ENCODE measurements at places on chromosomes 6 and 20.

DNA sequence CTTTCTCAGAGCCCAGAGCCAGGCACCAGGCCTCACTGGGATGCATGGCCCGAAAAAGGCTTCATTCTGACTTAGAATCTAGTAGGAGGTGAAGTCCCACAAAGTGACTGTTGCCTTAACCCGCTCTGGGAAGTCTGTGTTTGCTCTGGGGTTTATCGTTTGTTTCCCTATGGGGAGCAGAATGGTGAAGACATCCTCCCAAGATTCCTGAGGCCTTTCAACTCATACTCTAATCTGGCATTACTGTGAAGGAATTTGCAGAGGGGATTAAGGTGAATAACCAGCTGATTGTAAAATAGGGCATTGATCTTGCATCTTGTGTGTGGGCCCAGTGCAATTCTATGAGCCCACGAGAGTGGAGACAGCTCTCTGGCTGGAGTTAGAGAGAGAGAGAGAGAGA is 67.8 kb downstream of the CDH26 start:
- no peak for DNase-seq

GRCh38 chr6:112760831-112761230 is 413.7 kb downstream of the RFPL4B start:
- no peak for DNase-seq

DNA sequence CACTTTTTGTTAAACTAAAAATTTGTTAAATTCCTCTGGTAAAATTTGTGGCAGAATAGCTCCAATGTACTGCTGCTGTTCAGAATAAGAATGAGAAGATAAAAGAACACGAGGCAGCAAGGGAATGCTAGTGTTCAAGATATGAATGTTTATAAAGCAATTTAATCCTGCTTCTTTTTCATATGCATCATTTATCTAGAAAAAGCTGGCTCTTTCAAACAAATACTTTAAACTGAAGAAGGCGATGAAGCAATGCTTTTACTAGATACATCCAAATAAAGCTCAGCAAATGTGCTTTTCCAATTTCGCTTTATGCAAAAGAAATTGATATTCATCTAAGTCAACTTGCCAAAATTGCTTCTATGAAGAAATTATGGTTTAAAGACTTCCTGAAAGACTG is 66.5 kb downstream of the COL9A1 start:
- DNase-seq = no peak

DNA sequence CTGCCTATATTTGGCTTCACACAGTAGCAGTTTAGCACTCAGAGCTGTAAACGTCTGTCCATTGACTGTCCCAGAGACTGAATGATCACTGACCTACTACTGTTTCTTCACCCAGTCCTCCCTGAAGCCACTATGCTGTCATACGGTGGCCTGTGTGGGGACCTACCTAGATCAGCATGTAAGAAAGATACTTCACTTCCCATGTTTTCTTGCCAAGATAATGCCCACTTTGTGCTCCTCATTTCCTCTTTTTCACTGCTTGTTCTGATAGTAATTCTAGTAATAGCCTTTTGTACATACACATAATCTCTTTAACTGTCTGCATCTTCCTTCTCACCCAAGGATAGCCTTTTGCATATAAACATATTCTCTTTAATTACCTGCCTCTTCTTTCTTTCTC is 109.9 kb upstream of the TIAM2 start:
- no peak for DNase-seq

DNA sequence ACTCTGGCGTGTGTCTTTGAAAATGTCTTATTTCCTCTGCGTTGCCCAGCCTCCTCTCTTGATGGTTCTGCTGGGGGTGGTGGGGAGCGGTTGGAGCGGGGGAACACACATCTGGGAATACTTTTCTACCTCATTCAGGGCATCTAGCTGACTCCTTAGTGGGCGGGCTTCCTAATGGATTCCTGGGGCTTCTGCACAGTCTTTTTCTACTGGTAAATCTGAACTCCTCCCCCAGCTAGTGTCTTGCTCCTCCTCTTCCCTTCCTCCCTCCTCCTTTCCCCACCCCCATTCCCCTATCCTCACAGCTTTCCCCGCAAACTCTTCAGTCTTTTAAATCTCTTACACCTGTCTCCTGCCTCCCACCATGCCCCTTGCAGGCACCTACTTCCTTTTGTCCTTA is 74.4 kb downstream of the PRL start:
- DNase-seq = no peak

GRCh38 chr6:153059757-153060156 is 57.2 kb upstream of the MTRF1L start:
- no peak for DNase-seq

All from stimulated activated naive CD8-positive, alpha-beta T cell treated with anti-CD3 and anti-CD28 coated beads, Interleukin-15, Interleukin-2, amounts not matched to agents 100 U/mL and 50 U/mL, for 24 hours (primary cell).